ENCODE measurements at places on chromosomes 5 and 9.

DNA sequence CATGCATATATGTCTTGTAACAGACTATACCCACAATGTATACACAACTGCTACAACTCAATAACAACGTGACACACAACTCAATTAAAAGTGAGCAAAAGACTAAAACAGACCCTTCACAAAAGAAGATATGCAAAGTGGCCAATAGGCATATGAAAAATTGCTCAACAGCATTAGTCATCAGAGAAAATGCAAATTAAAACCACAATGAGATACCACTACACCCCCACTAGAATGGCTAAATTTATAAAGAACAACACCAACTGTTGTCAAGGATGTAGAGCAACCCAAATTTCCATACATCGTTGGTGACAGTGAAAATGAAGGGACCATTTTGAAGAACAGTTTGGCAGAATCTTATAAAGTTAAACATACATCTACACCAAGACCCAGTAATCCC lies 38.9 kb downstream of the GABRB2 start:
- no peak for DNase-seq

DNA sequence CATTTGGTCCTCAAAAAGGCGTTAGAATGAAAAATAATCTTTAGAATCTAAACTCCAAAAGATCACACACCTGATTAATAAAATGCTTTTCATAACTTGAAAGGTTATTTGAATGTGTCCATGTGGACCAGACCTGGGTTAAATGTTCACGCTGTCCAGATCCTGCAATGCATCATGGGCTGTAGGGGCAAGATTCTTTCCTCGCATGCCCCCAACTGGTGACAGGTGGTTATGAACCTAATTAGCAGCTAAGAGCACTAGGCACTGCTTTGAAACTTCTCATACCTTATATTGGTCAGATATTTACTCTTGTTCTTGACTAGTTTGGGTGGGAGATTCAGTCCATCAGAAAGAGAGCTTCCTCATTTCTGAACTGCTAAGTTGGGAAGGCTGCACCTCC lies 19.3 kb upstream of the PIP5K1B start:
- no peak for DNase-seq

GRCh38 chr9:111806259-111806658 lies 11.5 kb upstream of the SHOC1 start:
- DNase-seq = no peak

DNA sequence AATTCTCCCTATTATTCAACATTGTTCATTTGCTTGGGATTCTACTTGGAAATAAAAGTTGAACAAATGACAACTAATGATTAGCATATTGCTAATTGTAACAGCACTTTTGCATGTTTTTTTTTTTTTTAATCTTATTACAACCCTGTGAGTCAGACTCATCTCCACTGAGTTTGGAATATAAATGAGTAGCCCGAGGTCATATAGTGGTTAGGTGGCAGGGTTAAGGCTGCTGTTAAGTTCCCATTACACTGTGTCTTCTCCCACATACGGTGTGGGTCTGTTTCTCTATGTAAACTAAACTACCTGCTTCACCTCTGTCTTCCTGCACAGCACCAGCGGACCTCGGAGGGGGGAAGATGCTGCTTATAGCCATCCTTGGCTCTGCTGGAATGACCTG lies 92.4 kb downstream of the EQTN start:
- no peak for DNase-seq

GRCh38 chr5:142830241-142831008 lies 60.2 kb downstream of the ARHGAP26 start:
- DNase-seq = no peak
